ENCODE measurements at places on chromosomes 12 and 14.

DNA sequence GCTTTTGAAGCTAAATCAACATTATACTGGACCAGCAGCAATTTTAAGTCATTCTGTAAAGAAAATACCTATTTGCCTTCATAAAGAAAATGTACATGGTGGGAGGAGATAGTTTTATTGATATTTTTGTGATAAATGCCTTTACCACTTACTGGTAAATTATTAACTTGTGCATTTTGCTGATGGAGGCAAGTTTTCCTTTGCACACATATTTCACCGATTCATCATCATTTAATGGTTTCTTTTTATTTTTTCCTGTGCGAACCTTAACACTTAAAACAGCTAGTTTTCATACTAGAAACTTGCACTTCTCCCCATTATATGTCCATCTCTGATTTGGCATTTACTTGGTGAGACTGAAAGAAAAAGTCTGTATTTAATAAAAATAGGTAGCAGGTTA, 239.3 kb downstream of the TRHDE start:
- DNase-seq, result no peak

DNA sequence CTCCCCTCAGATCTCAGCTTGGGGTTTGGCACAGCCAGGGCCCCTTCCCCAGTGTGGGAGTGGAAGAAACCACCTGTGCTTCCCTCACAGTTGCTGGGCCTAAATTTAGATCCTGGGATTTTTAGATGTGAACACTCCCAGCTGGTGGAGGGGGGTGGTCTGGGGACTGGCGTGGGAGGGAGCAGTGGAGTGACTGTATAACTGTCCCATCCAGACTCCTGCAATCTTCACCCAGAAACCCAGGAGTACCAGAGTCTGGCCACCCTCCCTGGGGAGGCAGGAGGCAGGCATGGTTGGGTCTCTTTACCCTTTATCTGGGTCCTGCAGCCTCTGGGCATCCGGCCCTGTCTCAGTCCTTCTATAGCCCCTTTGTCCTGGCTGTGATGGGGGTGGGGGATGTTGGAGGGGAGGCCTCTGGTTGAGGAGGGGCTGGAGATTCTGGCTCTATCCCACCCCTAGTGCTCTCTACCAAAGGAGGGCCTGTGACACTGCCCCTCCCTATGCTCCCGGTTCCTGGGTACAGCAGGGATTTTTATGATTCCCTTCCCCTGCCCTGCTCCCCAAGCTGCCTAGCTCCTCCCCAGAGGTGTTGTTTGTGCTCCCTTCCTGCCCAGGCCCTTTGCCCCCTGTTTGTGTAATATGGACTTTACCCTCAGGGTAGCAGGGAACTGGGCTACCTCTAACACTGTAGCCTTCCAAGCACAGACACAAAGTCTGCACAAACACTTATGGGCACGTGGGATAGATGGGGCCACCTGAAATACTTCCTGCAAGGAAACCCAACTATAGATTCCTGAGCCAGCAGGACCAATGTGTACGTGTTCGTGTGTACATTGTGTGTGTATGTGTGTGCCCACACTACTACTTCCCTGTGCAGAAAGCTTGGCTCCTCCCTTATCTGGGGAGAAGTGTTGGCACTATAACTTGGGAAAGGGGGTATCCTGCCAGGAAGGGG, 1.7 kb downstream of the ERBB3 start:
- no peak for DNase-seq

GRCh38 chr12:110498984-110499706, 2.8 kb downstream of the VPS29 start:
- DNase-seq, result peak; percentile 30

DNA sequence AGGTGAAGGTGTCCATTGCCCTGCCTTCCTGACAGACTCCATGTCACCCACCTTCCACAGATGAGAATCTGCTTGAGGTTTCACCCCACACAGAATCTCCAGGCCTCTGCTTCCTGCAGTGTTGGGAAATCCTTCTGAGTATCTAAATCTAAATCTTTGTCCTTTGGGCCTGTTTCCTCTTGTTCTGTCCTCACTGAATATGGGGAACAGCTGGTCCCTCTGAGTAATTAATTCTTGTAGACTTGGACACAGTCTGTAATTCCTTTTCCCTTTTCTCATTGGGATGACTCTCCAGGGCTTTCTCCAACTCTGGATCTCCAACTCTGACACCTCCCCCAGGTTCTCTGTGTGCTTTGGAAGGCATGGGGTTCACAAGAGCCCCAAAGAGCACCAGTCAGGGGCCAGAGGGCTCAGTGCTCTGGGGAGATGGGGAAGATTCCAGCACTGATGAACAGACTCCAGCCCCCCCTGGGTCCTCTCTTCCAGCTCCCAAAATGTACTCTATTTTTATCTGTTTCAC, 2.3 kb upstream of the ACVRL1 start:
- peak; percentile 75 for DNase-seq

- DNase-seq, result no peak
Observed at GRCh38 chr12:59027199-59027598, 106.9 kb upstream of the LRIG3 start.

- peak; percentile 36 for DNase-seq
Observed at GRCh38 chr12:70549340-70550179, 87.7 kb downstream of the PTPRB start.

- no peak for DNase-seq
Observed at GRCh38 chr14:88617479-88617878, 54.6 kb downstream of the ZC3H14 start.

- no peak for DNase-seq
Observed at GRCh38 chr12:76921891-76922664, 43.3 kb upstream of the CSRP2 start.

DNA sequence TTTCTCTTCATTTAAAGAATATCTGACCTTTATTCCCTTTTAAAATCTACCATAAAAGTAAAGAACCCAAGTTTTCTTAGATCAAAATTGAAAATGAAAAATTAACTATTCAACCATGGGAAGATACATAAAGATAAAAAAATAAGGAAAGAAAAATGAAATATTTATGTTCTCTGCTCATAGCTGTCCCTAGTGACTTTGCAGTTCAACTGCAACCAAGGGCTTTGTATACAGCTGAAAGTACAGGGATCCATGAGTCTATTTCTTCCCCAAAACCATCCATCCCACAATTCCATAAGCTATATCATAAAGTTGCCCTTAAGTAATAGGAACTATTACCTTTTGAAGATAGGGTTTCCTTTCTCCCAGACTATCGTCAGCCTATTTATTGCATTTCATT, 113.1 kb downstream of the ITPR2 start:
- no peak for DNase-seq

GRCh38 chr12:131384544-131384855, 326.4 kb upstream of the SFSWAP start:
- DNase-seq, result no peak

GRCh38 chr12:4145990-4146859, 127.3 kb upstream of the CCND2 start:
- DNase-seq, result no peak

- peak; percentile 70 for DNase-seq
Observed at GRCh38 chr14:28754209-28754985, 12.2 kb upstream of the FOXG1 start.

DNA sequence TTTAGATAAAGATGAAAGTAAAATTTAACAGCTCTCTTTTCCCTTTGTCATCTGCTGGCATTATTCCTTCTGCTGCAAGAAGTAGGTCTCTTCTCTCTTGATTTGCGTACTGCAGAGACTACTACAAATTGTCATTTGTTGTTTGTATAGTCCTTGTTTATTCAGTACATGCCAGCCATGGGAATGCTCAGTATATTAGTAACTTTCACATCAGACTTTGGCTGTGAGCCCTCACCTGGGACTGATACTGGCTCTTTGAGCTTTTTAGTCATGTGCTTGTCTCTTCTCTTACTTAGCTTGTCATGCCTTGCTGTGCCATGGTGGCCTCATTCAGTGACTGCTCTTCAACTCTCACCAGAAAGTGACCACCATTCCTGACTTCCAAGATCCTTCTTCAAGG, 169.8 kb downstream of the PRKCH start:
- DNase-seq, result no peak

DNA sequence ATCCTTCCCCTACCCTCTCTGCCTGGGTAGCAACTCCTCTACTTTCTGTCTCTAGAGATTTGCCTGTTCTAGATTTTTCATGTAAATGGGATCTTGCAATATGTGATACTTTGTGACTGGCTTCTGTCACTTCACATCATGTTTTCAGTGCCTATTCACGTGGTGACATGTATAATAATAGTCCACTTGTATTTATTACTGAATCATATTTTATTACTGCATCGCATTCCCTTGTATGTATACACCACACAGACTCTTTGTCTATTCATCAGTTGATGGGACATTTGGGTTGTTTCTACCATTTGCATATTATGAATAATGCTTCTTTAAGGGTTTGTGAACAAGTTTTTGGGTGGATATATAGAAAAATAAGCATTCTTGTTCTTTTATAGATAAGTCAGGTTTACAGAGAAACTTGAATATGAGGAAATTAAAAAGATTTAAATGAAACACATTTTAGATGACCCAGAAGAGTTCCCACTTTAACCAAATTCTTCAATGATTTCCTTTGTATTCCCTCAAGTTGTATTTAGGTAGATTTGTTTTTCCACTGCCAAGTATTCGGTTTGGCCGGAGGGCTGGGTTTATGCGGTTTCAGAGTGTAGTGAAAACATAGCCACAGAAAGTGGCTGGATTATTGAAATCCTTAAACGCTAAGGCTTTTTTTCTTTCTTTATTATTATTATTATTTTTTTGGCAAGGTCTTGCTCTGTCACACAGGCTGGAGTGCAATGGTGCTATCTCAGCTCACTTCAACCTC, 178.7 kb upstream of the TMTC1 start:
- DNase-seq, result no peak

- peak; percentile 34 for DNase-seq
Observed at GRCh38 chr12:76010732-76011458, 20.7 kb downstream of the PHLDA1 start.

DNA sequence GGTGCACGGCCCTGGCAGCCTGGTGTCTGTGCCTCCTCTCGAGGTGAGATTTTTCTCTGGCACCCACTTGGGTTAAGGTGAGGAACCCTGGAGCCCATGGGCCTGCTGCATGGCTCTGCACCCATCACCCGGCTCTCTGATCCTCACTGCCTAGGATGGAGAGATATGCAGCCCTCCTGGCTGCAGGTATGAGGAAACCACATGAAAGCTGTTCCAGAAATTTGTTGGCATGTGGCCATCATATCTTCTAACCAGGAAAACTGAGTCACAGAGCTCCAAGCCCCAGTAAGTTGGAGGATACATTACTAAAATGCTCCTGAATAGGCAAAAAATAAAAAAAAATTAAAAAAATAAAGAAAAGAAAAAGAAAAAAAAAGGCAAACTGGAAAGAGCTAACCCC, 39.3 kb upstream of the DDX11 start:
- DNase-seq, result no peak

DNA sequence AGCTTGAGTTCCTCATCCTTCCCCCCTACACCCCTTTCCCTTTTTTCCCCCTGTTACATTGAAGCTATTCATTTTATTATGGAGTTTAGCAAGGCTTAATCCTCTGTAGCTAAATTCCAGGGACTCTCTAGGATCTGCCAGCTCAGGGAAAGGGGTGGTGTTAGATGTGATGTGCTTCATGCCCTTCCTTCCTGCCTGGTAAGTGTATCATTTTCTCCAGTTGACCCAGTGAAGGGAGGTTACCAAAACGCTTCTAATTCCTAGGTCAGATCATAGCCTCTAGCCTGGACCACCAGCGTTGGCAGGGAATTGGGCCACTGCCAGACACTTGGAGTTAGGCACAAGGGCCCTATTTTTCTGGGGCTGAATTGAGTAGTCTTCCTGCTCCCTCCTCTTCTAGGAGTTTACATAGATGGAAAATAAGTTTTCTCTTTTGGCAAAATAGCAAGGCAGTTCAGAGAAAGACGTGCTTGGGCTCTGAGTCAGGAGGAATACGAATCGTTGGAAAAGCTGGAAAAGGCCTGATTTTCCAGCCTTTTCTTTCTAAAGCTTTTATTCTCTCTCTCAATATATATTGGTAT, 88.3 kb downstream of the NPAS3 start:
- DNase-seq, result peak; percentile 8

DNA sequence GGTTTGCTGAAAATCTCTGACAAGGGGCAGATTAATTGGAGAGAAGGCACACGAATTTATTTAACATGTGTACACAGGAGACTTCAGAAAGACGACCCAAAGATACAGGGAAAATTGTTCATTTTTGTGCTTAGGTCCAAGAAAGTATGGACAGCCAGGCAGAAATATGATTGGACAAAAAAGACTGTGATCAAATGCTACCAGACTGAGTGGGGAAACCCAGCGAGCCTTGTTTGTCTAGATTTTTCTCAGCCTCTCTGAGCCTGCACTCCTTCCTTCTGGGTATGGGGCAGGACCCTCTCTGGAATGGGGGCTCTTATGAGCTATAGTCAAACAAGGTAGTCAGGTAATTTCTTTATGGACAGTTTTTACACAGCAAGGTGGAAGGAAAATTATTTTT, 10.4 kb upstream of the CIPC start:
- no peak for DNase-seq

GRCh38 chr14:68487805-68488590, 304.9 kb downstream of the ZFP36L1 start:
- DNase-seq, result peak; percentile 74

GRCh38 chr12:69517406-69517805, 47.2 kb downstream of the FRS2 start:
- DNase-seq, result no peak

GRCh38 chr14:25389948-25390347, 340.0 kb upstream of the STXBP6 start:
- DNase-seq, result no peak

DNA sequence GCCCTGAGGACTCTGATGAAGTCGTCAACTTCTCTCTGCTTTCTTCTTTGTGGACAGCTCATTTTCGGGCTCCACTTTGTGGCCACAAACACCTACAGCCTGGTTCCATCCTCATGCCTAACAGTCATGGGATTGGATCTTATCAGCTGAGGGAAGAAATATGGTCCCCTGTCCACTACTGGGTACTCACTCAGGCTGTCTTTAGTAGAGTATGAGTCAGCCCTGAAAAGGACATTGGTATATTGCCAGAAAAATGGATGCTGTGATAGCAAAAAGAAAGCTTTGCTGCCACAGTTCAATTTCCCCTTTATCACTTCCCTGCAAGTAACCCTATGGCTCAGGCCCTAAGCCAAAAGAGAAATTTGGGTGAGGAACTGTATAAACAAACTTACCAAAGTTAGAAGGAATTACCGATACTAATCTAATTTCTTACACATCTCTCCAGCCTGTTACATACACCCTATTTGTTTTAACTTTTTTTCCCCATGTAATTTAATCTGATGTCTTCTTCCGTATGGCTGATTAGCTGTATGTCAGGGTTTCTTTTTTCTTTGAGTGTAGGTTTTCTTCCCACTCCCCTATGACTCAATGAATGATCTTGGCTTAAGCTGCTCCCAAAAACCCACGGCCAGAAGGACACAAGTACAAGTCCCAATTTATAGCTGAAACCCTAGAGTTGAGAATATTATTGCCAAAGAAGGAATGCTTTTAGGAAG, 29.1 kb downstream of the MTHFD1 start:
- DNase-seq, result peak; percentile 40

GRCh38 chr12:50058743-50059312, 1.4 kb downstream of the ASIC1 start:
- no peak for DNase-seq

DNA sequence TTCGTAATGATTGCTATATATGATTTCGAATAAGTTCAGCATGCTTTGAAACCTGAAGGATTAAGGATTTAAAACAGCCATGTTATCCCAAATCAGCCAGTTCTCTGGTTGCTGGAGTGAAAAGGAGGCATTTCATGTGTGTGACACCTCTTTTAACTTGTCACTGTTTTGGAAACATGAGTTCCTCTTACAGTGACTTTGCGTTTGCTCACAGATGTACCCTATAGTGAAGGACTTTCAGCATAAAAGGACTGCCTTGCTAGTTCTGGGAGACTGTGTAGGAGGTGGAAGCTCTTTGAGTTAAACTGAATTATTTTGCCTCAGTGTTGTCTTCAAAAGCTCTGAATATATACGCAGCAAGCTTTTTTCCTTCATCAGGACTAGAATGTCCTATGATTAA, 7.6 kb downstream of the RNASE11 start:
- no peak for DNase-seq
